Endothelial cell of umbilical vein (primary cell): ENCODE measurements at places on chromosomes 7 and 10.
A peak's percentile ranks its signal among the peaks of the same experiment; 100 is the strongest.

DNA sequence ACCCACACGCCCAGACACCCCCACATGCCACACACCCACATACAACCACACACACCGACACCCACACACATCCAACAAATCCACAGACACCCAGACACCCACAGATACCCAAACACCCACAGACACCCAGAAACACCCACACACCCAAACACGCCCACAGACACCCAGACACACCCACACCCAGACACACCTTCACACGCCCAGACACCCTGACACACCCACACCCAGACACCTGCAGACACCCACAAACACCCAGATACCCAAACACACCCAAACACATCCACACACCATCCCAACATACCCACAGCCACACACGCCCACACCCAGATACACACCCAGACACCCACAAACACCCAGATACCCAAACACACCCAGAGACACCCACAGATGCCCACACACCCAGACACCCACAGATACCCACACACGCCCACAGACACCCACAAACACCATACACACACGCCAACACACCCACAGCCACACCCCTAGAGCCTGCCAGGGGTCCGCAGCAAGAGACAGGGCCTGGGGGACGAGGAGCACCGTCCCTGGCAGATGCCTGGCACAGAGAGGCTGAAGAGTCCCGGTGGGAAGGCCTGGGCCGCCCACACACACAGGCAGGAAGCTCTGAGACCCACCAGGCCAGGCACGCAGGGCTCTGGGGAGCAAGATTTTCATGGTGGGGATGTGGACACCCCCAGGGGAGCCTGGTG is 28.5 kb downstream of the CYP2W1 start:
- DNase-seq: no peak

GRCh38 chr10:58967551-58968388 is 208.7 kb upstream of the PHYHIPL start:
- no peak for DNase-seq

- no peak for DNase-seq
These were observed 360.4 kb downstream of the RPS24 start for GRCh38 chr10:78394047-78394446.

DNA sequence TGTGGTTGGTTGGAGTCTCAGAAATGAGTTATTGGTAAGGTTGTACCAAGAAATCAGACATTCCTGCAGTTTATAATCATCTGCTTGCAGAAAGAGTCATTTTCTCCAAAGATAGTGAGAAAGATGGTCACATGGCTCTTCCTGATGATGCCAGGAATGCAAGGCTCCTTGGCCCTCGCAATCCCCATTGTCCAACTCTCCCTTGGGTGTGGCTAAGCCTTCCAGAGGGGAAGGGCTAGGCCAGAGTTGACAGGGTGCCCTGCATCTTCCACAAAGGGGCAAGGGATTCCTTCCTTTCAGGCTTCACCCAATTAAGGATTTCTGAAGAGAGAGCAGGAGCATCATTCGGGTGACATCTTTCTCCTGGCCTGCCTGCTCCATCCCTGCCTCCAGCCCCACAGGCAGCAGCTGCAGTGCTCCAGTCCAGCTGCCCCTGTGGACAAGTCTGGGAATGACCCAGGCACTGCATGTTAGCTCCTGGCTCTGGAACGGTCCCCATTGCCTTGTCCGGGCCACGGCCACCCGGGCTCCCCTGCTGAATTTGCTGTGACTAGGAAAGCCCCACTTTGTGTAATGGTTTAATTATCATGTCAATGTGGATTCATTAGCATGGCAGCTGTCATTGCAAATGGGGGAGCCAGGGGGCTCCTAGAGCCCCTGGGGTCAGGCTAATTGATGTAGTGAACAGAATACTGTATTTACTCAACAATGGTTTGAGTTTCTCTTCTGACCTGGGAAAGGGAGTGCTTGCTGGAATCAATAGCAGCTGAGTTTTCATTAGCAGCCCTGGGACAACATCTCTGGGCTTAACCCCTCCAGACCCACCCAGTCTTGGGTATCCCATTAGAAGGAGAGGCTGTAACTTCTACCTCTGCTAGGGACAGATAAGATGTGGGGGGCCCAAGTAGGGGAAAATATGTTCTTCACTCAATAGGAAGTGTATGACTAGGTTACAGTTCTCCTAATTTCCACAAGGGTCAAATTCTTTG is 112.6 kb upstream of the TBX20 start:
- DNase-seq: no peak

DNA sequence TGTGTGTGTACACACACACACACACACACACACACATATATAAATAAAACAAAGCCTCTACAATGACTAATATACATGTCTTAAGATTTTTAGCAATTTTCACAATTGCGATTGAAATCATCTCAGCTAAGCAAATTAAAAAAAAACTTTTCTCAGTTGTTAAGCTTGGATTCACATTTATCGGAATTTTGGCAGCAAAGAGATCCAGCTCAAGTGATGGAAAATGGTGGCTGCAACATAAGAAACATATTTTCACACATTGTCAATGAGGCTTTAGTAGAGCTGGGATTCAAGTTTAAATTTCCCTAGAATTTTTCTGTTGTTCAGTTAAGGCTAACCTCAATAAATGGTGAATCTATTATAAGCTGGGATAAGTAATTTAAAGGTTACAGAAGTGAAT is 768.6 kb upstream of the SORCS1 start:
- no peak for DNase-seq

- peak; percentile 56 for DNase-seq
These were observed 126.4 kb upstream of the CCDC6 start for GRCh38 chr10:60032723-60033122.

- no peak for DNase-seq
These were observed 72.7 kb upstream of the AOAH start for GRCh38 chr7:36796850-36797536.

- DNase-seq: no peak
These were observed 9.7 kb upstream of the MKRN1 start for GRCh38 chr7:140489026-140489359.

GRCh38 chr7:105640956-105641810 is 59.9 kb upstream of the EFCAB10 start:
- DNase-seq: no peak

DNA sequence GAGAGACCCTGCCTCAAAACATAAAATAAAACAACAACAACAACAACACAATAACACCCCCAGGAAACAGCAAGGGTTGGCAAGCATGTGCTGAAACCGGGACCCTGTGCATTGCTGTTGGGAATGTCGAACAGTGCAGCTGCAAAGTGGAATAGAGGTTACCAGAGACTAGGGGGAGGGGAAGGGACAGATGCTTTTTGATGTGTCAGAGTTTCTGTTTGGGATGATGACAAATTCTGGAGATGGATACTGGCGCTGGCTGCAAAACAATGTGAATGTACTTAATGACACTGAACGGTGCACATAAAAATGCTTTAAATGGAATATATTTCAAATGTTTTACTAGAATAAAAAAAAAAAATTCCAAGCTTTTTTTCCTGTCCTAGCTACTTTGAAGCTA is 241.8 kb downstream of the TEX36 start:
- no peak for DNase-seq
